ENCODE measurements at places on chromosomes 7 and 10.

DNA sequence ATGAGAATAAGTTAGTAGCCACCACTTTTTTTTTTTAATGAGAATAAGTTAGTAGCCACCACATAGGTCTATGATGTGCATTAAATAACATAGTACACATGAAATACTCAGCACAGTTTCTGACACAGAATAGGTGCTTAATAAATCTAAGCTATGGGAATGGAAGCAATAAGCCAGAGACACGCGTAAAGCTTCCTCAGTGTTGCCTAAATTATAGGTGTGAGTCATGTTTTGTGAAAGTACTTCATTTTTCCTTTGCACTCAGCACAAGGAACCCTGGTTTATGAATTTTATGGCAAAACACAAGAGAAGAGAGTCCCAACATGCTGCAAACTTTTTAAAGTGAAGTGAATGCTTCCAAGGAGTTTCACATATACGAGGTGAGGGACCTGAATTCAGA lies 267.4 kb downstream of the RNLS start:
- DNase-seq: no peak

- no peak for DNase-seq
Measured at GRCh38 chr10:13683017-13683416, 96.3 kb downstream of the PRPF18 start.

GRCh38 chr7:109029866-109030265 lies 460.2 kb downstream of the DNAJB9 start:
- no peak for DNase-seq

GRCh38 chr7:46539892-46540483 lies 618.9 kb upstream of the IGFBP3 start:
- no peak for DNase-seq

- no peak for DNase-seq
Measured at GRCh38 chr7:15558756-15559155, 3.1 kb downstream of the AGMO start.

DNA sequence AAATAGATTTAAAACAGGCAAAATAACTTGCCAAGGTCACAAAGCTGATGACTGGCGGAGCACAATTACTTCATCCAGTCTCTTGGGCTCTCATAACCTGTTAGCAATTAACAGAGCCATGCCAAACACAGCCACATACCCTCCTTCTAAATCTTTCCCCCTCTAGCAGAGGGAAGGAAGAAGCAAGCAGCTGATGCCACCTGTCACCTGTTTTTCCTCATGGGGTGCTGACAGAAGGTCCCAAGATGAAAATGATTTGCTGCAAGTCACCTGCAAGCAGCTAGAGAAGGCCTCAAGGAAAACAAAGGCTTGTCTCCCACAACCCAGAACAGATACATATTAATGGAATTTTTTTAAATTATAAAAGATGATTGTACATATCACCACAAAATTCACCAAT lies 117.8 kb downstream of the GFRA1 start:
- no peak for DNase-seq

DNA sequence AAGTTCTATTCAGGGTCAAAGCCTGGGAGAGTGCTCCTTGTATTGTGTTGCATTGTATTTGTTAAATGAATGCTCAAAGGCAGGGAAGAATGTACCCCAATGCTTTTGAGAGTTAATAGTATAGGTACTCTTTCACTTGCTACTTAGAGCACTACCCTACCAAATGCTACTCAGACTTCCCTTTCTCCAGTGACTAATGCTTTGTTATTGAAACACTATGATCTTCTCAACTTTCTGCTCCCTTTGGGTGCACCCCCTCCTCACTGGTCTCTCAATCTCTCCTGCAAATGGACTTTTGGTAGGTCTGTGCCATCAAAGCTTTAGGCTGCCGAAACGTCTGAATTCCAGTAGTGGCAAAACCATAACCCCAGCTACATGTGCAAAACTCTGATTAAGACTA lies 177.7 kb upstream of the AHR start:
- DNase-seq: no peak

DNA sequence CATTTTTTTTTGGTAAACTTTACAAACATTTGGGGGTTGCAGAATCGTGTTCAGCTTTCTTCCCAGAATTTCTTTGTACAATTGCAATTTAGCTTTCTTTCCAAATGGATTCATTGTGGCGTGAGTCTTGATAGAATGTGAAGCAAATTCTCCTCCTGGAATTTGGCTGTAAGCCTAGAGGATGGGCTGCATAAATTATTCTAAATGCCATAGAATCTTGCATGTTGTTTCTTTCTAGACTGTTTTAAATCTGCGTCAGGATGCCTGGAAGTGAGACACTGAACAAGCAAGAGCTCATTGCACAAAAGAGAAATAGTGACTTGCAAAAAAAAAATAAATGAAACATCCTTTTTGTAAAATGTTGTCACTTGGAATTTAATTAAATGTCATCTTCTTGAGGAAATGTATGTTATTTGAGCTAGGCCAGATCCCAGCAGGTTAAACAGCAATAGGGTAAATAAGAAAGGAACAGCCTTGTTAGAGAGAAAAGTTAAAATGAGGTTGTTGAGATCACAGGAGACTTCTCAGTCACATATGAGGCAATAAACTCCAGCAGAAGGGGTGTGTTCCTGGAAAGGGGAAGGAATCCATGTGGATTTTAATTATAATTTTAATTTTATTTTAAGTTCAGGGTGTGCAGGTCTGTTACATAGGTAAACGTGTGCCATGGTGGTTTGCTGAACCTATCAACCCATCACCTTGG lies 483.0 kb downstream of the PLXDC2 start:
- no peak for DNase-seq

- no peak for DNase-seq
Measured at GRCh38 chr7:32191305-32191704, 121.1 kb upstream of the PDE1C start.

DNA sequence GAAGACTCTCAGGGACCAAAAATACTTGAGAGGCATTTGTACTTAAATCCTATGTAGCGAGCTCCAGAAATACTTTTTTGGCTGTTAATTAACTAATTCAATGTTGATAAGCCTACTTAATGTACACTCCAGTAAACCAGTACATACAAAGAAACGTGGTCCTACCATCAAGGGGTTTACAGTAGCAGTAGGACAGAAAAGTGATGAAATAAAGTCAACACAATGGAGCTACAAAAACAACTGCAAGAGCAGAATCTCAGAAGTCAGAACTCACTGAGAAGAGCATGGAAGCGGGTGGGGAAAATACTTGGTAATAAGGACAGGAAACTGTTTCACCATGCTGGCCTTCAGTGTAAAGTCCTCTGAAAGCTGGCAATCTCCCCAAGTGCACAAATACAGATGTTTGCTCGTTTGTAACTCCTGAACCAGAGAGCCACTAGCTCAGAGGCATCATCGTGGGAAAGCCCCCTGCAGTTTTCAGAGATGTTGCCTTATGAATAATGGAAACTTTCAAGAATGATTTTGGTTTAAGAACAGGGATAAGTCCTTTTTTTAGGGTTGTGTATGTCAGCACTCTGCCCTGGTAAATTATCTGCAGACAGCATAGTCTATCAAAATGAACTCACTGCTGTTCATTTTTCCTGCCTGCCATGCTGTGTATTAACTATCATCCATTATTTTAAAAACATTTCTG lies 233.2 kb downstream of the SORCS1 start:
- no peak for DNase-seq

DNA sequence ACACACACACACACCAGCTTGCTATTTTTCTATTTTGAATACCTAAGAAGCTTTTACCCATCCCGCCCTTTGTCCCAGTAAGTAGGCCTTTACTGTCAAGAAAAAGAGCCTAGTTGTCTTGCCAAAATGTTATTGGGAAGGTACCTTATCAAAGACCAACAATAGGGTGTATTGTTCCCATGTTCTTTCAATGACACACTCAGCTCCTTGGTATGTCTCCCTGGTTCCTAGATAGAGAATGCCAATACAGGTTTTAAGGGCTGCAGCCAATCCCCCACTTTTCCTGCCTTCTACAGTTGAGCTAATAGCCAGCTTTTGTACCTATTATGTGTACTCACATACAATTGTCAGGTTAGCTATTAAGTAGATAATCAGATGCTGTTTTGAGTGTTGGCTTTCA lies 92.0 kb upstream of the LRRTM3 start:
- DNase-seq: no peak

GRCh38 chr7:4103352-4104091 lies 578.6 kb upstream of the FOXK1 start:
- no peak for DNase-seq

DNA sequence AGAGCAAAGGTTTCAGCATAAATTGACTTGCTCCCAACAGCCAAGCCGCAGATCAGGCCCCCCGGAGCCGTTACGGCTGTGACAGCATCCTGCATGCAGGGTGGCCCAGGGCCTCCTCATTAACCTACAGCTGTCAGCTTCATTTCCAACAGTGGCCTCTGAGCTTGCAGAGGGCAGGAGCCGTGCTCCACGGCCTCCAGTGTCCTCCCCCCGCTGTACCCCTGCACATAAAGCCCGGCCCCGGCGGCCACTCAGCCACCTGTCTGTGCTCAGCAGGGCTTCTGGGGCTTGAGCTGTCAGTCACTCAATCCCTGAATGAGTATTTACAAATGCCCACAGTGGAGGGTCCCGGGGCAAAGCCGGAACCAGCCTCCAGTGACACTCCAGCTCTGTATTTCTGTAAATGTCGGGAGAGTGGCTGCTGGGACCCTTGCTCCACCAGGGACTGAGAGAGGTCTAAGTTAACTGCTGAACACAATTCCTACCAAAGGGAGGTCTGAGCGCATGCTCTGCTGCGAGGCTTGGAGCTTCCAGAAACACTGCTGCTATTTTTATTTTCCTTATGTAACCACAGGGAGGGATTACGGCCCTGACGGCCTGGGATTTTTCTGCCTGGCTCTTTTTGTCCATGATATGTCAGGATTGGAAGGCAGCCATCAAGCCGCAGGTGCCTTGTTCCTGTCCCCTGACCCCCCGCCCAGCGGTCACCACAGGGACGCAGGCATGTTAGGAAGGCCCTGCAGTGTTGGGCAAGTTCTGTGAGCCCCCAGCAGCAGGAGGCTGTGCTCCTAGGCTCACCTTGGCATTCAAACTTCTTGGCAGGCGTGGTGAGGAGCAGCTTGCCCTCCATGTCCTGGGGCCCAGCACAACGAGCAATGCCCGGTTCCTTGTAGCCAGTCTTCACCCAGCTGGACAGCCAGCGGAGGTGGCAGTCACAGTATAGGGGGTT lies 165.0 kb downstream of the SLIT1 start:
- no peak for DNase-seq

GRCh38 chr10:1214882-1215540 lies 158.8 kb downstream of the WDR37 start:
- DNase-seq: no peak

- no peak for DNase-seq
Measured at GRCh38 chr7:124376111-124376510, 343.2 kb upstream of the TMEM229A start.

DNA sequence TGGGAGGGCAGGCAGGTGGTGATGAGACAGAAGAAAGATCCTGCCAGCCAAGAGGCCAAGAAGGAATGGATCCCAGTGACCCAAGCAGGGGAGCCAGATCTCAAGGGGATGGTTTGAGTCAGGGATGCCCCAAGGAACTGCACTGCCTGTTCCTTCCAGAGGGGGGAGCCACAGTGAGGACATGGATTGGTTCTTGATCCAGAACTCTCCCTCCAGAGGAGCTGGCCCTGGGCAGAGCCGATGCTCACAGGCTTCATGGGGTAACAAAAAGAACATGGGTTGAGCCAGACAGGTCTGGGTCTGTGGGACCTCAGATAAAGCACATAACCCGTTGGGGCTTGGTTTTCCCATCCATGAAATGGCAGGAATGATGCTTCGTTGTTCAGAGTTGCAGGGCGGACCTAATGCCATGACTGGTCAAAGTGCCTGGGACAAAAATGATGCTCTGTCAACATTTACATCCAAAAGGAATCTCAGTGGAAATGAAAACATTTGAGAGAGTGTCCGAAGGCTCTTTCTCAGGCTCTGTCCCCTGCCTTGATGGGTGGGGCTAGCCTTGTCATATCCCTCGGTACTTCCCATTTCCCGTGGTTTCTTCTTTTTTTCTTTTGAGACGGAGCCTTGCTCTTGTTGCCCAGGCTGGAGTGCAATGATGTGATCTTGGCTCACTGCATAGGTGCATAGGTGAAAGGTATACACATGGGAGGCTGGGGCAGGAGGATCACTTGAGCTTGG lies 4.7 kb upstream of the DENND2A start:
- no peak for DNase-seq

- DNase-seq: no peak
Measured at GRCh38 chr10:80506189-80506575, 31.5 kb upstream of the SH2D4B start.

DNA sequence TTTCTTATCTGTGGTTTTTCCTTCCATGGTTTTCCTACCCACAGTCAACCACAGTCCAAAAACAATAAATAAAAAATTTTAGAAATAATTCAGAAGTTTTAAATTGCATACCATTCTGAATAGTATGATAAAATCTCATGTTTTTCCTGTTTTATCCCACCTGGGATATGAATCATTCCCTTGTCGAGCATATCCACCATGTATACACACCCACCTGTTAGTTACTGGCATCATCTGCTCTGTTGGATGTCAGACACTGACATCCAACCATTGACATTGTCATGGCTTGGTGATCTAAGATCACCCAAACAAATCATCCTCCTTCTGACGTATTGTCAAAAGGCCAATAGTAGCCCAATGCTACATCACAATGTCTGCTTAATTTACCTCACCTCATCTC lies 749.8 kb downstream of the TNS3 start:
- no peak for DNase-seq

DNA sequence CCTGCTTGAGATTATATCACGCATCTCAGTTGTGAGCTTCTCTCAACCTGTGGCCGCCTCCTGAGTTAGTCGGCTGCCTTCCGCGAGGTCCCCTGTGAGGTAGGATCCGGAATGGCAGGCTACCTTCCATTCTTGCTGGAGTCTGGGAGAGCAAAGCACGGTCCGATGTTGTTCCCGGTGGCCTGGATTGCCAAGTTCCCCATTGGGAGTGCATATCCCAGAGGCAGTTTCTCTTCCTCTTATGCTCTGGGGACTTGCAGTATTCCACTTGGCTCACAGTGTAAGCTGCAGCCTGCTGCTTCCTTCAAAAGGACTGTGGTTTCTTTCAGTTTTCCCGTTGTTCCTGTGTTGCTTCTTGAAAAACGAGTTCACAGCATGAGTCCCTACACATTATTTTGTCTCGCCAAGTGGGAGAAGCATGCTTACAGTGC lies 225.4 kb upstream of the ZWINT start:
- no peak for DNase-seq

DNA sequence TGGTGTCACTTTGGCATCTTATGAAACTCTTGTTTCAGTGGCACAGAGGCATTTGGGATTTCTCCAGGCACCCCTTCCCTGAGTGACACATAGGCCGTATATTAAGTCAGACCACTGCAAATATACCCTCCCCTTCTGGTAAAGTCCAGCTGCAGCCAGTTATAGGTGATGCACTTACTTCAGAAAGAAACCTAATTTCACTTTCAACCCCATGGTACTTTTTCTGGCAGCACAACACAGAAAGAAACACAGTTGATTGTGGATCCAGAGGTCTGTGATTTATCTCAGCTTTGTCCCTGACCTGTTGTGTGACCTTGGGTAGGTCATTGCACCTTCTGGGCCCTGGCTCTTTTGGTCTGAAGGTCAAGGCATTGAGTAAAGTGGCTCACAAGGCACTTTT lies 173.2 kb downstream of the BUB3 start:
- no peak for DNase-seq

Data from stimulated activated CD8-positive, alpha-beta memory T cell treated with anti-CD3 and anti-CD28 coated beads, Interleukin-4, amount 100 ng/mL, for 1 hour (primary cell).